ENCODE measurements at places on chromosomes 7 and 10.
A peak's percentile ranks its signal among the peaks of the same experiment; 100 is the strongest.

GRCh38 chr7:8255680-8256655, 6.0 kb downstream of the ICA1 start:
- no peak for DNase-seq

DNA sequence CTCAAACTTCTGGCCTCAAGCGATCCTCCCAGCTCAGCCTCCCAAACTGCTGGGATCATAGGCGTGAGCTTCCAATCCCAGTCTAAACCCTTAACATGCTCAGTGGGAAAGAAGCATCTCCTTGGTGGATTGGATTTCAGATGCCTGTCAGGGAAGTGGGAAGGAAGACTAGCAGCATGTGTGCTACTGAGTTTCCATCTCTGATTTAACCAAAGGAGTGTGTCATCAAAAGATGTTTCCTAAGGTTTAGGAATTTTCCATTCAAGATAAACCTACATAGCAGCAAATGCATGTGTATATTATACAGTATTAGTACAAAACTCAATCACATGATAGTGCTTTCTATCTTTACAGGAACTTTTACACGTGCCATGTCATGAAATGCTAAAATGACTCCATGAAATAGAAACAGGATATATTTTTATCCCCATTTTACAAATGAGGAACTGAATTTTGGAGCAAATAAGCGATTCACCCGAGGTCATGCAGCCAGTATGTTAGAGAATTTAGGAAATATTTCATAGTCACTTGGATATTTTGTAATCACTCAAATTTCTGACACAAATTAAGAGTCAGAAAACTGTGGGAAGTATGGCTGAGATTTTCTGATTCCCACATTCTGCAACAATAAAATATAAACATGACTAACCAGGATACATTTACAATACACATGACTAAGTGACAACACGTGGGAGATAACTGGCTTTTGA, 11.4 kb upstream of the TMEM26 start:
- no peak for DNase-seq

DNA sequence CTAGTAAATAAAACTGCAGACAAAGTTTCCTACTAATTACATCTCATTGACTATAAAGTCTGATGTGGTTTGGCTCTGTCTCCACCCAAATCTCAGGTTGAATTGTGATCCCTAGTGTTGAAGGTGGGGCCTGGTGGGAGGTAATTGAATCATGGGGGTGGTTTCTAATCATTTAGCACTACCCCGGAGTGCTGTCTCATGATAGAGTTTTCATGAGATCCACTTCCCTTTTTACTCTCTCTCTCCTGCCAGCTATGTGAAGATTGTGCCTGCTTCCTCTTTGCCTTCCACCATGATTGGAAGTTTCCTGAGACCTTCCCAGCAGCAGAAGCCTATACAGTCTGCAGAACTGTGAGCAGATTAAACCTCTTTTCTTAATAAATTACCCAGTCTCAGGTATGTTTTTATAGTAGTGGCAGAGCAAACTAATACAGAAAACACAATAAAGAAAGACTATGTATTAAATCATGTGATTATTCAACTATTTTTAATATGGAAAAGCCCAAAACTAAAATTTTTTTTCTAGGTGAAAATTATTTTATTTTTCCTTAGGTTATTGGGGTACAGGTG, 232.1 kb downstream of the FZD1 start:
- DNase-seq = no peak

GRCh38 chr10:77424257-77424656, 213.4 kb downstream of the KCNMA1 start:
- DNase-seq = no peak

- DNase-seq = peak; percentile 34
These were observed 188.6 kb downstream of the ETV1 start for GRCh38 chr7:13800694-13801448.

DNA sequence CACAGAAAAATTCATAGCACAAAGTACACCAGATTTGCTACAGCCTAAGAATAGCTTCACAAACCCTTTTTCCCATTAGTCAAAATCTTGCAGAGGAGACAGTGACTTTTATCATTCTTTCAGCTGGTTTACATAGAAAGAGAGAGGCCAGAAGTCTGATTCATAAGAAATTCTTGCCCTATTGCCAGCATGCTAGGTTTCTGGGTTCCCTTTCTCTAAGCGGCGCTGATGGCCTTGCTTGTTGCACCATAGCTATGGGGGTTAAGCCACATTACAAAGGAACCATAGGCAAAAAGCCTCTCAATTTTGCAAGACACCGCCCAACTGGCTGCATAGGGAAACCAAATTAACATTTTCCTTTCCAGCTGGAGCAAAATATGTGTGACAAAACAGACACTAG, 87.4 kb downstream of the ZNF467 start:
- DNase-seq = no peak

GRCh38 chr10:1022413-1022812, 3.2 kb downstream of the IDI2 start:
- DNase-seq = no peak

GRCh38 chr10:99470327-99470726, 39.9 kb upstream of the GOT1 start:
- no peak for DNase-seq

DNA sequence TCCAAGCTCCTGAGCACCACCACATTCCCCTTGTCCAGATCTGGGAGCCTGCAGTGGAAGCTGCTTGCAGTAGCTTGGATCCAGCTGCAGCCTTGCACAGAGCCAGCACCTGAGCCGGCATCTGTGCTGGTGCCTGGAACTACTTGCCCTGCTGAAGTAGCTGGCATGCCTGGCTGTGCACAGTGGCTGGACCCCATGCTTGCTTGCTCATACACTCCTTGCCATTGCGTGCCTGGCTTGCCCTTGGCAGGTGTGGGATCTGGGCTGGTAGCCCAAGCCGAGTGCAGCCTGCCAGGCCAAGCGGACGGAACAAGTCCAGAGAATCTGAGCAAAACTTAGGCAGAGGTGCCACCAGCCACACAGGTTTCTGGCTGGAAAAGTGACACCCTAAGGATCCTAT, 759.9 kb downstream of the IPMK start:
- no peak for DNase-seq

- peak; percentile 69 for DNase-seq
These were observed 98.5 kb upstream of the INSIG1 start for GRCh38 chr7:155198901-155199845.

DNA sequence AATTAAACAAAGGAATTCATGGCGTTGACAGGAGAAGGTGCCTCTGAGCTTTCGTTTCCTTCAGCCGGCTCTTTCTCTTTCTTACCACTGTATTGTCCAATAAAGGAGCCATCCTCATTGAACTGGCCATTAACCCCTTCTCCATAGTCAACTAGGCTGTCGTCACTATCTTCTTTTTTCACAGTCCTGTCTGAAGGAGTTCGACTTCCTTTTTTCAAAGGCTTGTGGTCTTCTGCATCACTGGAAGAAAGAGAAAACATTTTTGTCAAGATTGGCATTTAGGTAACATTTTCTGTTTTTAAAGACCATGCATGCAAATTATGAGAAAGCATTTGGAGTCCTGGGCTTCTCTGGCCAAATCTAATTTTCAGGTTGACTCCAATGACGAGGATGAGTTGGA, 19.7 kb upstream of the LAMB4 start:
- DNase-seq = no peak

GRCh38 chr10:96441322-96441885, 72.3 kb downstream of the TLL2 start:
- DNase-seq = no peak

GRCh38 chr10:73768881-73769280, 13.0 kb upstream of the CHCHD1 start:
- DNase-seq = no peak

DNA sequence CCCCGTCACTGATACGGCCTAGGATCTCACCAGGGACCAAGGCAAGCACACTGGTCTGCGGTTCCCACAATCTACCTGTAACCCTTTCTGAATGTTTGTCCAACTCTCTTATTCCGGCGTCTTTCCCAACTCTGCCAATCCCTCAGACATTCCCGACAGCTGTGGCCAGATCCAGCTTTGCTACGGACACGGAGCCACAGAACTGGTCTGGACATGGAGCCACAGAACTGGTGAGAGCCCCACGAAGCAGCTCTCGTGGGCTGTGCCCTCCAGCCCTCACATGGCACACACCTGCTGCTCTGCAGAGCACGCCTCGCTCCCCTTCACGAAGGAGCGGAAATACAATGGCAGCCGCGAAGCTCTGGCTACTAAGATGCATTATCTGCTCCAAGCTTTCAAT, 376.8 kb downstream of the DNAJB6 start:
- no peak for DNase-seq

DNA sequence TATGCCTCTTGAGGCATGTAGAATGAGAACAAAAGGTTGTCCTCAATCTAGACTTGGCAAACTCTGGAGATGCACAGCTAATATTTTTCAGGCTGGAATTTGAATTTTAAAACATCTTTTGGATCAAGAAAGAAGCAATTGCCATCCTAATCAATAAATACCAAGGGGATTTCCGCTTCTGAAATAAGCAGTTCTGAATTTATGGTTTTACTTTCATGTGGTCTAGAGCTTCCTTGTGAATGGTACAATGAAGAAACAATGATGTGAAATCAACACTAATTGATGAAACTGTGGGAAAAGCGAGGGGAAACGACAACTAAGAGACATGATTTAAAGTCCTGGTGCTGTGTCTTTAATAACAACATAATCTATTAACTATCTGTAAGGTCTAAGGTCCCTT, 1202.7 kb downstream of the SORCS3 start:
- DNase-seq = no peak

DNA sequence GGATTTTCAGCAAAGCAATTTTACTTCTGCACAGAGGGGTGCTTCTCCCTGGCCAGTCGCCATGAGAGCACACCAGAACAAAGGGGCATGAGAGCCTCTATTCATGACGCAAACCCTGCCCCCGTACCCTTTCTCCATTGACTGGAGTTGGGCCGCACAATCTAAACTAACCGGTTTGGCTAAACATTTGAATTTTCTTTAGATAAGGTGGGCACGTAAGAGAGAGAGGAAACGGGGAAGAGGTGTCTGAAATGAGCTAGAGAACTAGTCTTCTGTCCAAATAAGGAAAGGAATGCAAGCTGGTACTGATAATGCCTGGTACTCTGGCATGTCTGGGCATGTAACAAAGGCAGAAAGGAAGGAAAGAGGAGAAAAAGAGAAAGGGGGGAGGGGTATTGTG, 13.2 kb upstream of the SCIN start:
- no peak for DNase-seq

DNA sequence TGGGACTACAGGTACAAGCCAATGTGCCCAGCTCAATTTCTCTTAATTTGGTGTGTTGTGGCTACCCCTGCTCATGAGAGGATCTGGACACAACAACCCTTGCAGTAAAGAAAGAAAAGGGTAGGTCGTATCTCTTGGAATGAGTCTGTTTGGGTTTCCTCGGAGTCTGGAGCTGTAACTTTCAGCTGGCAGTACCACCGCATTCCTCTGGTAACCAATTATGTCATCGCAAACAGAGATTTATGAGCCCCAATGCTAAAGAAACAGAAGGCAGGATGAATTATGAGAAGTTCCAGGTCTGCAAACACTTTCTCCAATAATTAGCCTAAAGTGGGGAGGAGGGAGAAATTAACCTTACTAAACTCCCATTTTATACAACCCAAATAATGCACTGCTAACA, 186.6 kb upstream of the NRP1 start:
- DNase-seq = no peak

DNA sequence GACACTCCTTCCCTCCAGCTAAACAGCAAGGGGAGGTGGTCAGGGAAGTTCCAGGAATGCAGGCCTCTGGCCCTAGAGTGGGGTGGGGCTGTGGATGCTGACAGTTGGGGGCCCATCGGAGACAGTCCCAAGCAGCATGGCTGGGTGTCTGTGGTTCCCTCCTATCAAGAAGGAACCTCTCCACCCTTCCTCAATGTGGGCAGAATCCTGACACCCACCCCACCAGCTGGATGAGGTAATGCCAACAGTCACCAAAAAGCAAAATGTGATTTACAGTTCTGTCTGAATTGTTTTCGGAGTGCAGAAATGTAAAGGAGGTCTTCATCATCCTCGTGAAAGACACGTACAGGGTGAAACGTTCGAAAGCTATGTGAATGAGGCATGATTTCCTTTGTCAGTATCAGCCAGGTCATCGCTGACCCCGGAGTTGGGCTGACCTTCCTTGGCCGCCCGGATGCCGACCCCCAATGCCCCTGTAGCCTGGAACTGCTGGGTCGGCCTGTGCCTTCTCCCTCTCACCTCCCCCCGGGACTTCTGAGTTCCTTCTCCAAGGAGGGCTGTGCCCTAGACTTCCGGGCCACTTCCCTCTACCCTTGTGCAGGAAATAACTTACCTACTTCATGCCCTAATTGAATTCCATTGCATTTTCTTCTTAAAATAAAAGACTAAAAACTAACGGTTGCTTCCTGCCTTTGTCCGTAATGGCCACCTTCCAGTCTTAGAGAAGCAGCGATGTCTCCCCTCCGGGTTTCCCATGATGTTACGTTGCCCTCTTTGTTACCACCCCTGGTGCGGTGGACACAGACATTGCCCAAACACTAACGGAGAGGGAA, 24.5 kb downstream of the FOXK1 start:
- DNase-seq = peak; percentile 30

DNA sequence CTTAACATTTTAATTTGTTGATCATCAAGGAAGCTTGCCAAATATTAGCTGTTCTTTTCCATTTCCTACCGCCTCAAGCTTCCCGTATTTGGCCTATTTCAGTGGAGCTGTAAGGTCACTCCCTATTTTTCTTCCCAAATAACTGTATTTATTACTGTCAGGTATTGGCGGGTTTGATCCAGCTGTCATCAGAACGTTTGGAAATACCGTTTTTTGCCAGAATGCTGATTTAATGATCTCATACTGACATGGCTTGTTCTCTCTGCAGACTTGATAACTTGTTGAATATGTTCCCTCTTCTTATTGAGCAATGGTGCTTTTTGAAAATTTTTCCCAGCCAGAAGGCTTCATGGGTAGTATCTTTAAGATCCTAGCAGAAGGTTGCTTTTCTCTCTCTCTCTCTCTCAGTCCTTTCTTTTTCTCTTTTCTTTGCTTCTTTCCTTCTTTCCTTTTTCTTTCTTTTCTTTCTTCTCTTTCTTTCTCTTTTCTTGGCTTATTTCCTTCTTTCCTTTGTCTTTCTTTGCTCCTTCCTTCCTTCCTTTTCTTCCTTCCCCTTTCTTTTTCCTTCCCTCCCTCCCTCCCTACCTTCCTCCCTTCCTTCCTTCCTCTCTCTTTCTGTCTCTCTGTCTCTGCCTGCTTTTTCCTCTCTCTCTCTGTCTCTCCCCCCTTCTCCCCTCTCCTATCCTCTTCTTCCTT, 42.1 kb downstream of the CUX1 start:
- DNase-seq = no peak
